Stimulated activated CD4-positive, alpha-beta T cell treated with anti-CD3 and anti-CD28 coated beads, Interleukin-1b, Interleukin-23, amount 100 ng/mL, for 48 hours (primary cell): ENCODE measurements at places on chromosomes 7 and 10.

DNA sequence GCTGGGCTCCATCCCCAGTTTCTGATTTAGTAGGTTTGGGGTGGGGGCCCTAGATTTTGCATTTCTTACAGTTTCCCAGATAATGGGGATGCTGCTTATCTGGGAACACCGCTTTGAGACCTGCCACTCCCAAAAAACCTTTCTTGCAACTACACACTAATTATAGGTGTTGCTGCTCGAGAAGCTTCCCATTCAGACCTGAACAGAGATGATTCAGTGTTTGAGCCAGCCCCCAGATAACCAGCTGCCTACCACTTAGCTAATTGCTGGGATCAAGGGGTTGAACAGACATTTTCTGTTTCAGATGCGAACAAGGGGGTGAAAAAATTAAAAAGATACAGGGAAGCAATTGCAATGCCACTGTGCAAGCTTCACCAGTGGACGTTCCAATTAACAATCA, 448.5 kb downstream of the KCNMA1 start:
- no peak for DNase-seq

DNA sequence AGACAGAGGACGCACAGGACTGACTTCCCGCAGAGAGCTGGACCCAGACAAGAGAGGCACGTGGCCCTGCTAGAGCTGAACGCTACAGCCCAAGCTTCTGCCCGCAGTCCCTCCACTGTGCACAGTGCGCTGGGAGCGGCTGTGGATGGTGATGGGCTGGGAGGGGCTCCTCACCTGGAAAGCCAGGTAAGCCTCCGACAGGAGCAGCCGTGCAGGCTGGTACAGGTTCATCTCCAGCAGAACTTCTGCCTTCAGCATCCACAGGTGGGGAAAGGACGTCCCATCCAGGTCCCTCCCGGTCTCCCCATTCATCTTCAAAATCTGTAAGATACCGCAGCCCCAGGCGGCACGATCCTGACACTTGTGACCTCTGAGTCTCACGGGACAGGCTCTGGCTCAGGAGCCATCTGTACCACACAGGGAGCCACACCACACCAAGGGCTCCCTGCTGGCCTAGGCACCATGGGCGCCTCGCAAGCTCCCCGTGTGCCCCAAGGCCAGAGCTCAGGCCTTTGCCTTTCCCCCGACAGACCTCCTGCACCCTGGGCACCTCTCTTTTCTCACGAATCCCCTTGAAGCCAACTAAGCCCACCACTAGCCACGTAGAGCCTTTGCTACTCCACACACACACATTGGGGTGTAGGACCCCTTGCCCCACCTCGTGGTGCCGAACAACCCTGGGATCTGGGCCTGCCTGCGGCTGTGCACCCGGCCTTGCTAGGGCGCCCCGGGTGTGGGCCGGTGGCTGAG, 76.3 kb downstream of the CFAP46 start:
- DNase-seq: no peak

GRCh38 chr7:55110282-55110992, 91.6 kb downstream of the EGFR start:
- DNase-seq: no peak

DNA sequence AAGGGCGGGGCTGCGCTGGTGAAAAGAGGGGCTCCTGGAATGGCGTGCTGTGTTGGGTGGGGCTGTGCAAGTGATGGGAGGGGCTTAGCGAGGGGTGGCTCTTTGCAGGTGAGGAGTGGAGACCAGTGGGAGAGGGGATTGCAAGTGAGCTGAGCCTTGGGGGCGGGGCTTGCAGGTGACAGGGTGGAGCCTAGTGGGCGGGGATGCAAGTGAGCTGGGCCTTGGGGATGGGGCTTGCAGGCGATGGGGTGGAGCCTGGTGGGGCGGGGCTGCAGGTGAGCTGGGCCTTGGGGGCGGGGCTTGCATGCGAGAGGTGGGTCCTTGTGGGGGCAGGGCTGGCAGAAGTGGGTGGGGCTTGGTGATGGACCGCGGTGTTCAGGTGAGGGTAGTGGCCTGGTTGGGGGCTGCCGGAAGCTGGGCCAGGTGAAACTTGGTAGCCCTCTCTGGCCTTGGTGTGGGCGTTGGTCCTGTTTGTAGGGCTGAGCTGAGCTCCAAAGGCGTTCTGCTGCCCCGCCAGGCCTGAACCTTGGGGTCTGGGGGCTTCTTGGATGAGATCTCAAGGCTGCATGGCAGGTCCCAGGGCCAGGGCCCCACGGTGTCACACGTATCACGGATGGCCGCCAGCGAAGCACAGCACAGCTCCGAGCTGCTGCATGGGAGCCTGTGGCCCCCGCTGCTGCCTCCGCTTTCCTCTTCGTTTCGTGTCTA, 743 bp upstream of the PITRM1 start:
- DNase-seq: peak; percentile 87

- DNase-seq: no peak
These were observed 52.6 kb upstream of the FAM180A start for GRCh38 chr7:135801045-135801693.

- DNase-seq: no peak
These were observed 127.8 kb upstream of the RSU1 start for GRCh38 chr10:16944986-16945385.

- DNase-seq: no peak
These were observed 145.9 kb upstream of the FAM13C start for GRCh38 chr10:59508296-59508695.

DNA sequence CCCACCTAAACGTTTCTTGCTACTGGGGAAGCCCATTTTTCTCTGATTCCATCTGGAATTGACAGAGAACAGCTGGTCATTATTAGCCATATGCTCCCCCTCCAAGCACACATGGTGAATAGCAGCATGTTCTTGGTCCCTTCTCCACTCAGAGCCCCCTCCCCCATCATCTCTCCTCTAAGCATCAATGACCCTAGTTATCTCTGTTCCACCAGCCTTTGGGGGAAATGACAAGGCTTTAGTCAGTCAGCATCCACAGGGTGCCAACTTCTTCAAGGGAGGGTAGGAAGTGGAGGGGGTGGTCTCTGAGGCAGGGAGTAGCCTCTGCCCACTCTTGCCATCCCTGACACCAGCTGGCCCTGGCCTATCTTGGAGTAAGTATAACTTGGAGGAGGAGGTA, 163.1 kb downstream of the UBE2H start:
- DNase-seq: no peak

GRCh38 chr10:132593389-132593788, 55.8 kb downstream of the INPP5A start:
- no peak for DNase-seq

GRCh38 chr10:70952401-70952800, 64.0 kb upstream of the PCBD1 start:
- DNase-seq: no peak

- no peak for DNase-seq
These were observed 27.2 kb downstream of the GRID1 start for GRCh38 chr10:86339226-86339865.
